ENCODE measurements at places on chromosomes 12 and 14.

DNA sequence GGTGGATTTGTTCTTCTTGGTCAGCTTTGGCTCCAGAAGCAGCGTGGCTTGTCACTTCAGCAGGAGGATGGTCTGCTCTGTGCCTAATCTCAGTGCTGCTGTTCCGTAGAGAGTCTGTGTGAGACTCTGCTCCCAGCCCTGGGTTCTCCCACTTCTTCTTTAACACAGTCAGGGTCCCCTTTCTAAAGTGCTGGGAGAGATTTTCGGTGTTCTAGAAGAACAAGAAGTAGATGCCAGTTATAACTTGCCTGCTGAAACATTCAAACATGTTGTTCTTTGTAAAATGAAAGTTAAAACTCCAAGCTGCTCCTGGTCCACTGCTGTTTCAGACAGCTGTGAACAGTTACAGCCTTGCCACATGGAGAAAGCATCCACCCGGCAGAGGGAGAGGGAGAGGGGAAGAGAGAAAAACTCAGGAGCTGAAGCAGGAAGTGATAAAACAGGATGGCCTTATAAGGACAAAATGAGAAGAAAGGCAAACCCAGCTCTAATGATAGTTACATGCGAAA, 55.2 kb upstream of the CERS5 start:
- DNase-seq, result peak; percentile 30

DNA sequence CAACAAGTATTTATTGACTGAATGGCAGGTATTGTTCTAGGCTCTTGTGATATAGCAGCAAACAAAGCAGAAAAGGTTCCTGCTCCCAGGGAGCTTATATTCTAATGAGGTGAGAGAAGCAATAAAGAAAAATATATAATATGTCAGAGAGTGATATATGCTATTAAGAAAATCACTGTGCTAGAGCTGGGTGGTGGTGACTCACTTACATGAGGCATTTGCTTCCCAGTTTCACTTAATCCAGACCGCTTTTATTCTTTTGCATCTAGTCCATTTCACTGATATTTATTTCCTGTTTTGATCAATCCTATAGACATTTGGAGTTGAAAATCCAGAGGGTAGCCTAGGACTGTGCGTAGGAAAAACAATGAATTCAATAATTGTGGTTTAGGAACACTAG, 17.5 kb downstream of the TRHDE start:
- DNase-seq, result no peak

DNA sequence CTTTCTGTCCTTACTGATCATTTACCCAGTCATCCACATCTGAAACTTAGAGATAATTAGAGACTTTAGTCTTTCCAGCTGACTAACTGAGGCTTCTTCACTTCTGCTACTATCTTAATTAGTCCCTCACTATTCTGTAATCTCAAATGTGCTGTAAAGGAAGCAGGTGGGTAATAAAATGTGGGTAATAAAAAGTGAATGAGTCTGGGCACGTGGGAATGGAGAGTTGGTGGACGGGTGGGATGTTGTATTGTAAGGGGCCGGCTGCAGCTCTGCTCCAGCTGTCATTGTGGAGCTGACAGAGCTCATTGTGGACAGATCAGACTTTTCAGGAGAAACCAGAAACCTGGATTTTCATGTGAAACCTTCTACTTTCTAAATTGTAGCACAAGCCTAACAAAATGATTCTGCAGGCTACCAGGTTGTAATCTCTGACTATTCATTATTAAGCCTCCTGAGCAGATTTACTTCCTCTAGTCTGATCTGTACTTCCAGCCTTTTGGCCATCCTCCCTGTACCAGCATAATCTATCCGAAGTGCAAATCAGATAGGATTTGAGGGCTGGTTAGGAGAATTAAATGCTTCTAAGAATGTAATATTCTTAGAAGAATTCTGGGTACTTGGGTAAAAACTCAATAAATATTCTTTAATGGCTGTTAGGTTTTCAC, 42.0 kb upstream of the BMAL2 start:
- no peak for DNase-seq

- DNase-seq, result no peak
Observed at GRCh38 chr14:61152851-61153364, 128.2 kb downstream of the TMEM30B start.

DNA sequence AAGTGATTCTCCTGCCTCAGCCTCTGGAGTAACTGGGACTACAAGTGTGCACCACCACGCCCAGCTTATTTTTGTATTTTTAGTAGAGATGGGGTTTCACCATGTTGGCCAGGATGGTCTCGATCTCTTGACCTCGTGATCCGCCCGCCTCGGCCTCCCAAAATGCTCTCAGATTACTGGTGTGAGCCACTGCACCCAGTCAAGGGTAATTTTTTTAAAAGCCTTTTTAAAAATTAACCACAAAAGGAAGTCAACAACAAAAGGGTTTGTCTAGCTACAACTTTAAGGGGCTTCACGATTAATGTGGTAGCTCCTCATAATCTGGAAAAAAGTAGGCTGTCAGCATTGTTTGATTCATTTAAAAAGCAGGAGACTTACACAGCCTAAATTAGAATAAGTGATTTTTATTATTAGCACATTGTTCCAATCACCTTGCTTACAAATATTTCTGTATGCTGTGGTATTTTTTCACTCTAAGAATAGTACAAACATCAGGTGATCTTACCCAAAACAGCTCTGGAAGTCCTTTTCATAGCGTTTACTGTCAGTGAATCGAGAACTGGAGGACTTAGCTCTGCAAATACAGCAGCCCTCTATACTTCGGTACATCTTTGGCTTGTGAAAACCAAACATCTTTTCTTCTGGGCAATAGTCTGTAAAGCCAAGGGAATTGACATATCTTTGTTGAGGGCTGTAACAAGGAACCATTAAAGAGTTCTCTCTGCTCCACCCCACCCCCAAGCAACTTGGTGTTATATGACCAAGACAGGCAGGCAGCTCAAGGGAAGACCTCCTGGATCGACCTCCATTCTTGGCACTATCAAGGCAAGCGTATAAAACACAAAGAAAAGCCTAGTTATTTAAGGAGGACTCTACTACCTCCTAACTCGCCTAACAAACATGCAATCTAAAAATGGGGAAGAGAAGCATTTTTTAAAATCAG, 28.1 kb downstream of the SINHCAF start:
- DNase-seq, result no peak

- no peak for DNase-seq
Observed at GRCh38 chr14:72164420-72165228, 232.4 kb downstream of the RGS6 start.

- DNase-seq, result peak; percentile 49
Observed at GRCh38 chr14:28785096-28785952, 18.7 kb downstream of the FOXG1 start.

DNA sequence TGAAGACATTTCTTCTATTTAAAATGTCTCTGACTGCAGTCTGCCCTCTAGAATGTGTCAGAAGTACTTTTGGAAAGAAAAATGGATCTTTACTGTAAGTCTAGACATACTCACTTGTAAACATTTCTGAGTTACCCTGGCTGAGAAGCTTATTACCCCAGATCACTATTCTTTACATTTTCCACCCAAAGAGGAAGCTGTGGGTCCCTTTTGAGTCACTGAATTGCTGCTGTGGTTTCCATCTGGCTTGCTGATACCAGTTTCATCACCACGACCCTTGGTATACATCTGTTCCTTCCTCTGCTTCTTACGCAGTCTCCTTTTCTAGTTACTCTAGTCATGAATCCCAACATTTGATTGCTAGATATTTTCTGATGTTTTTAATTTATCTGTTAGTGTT, 20.2 kb upstream of the CLEC4D start:
- no peak for DNase-seq

DNA sequence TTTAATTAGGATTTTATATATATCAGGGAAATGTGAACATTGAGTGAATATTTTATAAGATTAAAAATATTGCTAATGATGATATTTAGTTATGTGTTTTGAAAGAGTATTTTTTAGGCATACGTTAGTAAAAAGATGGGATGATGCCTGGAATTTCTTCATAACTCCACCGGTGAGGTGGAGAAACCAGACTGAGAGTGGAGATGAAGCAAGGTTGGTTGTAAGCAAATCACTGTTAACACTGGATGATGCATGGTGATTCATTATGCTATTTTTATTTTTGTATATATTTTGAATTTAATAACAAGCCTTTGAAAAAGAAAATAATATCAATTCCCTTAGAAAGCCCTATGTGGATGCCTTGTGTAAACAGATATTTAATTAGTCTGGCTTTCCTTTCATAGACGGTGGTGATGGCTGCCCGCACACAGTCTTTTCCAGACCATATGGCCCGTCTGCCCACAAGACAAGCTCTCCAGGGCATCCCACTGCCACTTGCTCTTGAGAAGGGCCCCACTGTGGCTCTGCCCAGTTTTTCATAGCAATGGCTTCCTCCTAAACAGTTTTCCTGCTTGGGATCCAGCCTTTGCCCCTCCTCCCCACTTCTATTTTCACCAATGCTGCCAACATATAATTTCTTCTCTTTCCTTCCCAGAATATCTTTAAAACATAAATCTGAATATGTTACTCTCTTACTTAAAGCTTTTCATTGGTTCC, 95.4 kb downstream of the HELB start:
- no peak for DNase-seq

DNA sequence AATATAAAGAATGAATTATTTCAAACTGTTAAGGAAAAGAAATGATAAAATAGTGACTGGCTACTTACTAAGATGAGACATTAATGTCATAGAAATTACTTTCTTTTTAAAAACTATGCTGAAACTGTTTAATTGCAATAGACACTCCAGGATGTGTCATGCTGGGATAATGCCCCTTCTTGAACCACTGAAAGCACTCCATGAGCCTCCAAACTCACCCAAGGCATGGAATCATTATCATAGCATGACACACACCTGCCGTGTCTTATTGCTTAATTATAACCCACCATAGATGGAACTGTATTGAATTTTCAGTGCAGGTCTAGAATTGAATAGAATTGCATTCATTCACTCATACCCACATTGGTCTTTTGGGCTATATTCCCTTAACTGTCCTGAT, 4.3 kb downstream of the MBIP start:
- DNase-seq, result no peak

DNA sequence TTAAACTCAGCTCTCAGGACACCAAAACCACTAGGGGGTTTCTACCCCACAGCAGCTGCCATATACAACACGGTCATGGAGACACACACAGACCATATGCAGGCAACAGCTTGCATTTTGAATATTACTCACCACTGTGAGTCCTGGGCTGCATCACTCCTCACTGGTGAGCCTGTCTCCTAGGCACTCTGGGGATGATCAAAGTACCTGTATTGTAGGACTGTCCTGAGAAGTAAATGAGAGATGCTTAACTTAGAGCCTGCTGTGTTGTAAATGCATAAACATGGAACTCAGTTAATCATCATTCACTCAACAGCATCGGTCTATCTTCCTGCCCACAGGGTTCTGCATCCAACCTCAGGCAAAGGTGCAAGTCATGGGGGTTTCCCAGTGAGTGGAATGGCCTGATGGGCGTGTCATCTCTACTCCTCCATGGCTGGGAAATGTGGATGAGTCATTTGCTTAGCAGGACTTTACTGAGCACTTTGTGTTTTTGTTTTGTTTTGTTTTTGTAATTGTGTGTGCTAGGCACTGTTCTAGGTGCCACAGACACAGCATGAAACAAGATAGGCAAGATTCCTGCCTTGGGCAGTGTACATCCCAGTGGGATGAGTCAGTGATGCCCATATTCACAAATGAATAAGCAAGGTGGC, 1141.2 kb upstream of the TMEM132C start:
- no peak for DNase-seq

GRCh38 chr12:83859021-83859420, 1053.6 kb downstream of the SLC6A15 start:
- no peak for DNase-seq

DNA sequence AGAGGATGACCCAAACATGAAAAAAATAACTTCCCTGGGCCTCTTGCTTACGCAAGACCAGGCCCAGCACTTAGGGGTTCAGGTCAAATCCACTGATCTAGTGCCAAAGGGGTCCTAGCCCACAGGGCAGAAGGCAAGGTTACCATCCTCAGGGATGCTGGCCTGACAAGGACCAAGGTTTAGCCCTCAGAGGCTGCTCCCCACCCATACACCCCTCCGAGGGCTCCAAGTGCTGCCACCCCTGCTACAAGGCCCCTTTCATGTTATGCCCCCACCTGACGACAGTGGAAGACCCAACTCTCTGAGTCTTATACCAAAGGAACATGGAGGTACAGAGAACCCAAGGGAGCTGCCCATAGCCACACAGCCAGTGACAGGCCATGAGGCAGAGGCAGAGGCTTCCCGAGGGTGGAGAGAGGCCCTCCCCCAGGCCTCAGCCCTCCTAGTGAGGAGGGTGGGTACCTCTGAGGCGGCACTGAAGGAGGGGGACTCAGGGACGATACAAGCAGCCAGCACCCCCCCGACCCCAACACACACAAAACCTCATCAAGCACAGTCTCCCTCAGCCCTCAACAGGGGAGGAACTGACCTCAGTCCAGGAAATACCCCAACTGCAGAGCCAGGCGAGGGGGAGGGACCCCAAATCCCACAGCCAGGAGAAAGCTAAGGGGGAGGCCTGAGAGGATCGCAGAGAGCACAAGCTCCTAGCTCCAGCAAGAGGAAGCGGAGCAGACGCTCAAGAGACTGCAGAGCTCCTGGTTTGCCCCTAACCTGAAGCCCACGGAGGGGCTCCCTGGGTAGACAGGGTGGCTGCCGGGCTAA, 37.0 kb downstream of the ANAPC7 start:
- DNase-seq, result no peak

- no peak for DNase-seq
Observed at GRCh38 chr14:105738638-105739037, 212.3 kb downstream of the TMEM121 start.

DNA sequence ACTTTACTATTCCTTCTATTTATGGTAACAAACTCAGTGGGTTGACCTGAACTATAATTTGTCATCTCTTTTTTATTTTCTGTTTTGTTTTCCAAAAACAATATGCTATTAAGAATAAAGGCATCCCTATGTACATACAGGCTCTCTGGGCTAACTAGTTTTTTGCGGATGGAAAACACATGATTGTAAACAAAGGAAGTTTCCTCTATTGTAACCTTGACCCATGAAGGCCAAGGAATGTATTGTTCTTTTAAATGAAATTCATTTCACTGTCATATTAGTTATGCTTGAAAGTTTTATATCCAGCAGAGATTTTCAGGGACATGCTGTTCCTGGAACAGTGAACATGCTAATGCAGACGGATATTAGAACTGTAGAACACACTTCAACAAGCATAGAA, 705.0 kb upstream of the SEL1L start:
- no peak for DNase-seq

GRCh38 chr12:46830731-46831334, 5.0 kb upstream of the SLC38A4 start:
- DNase-seq, result no peak

DNA sequence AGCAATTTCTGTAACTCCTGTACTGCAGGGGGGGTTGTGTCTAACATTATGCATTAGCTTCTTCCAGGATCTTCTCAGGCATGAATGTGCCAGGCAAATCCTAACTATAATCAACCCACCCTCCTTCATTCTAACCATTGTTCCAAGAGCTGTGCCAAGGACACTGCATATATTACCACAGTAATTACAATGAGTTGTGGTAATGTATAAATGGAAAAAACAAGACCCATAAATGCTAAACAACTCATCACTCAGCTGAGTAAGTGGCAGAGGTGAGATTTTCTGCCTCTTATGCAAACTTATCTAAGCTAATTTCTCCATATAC, 80.6 kb downstream of the PRKD1 start:
- DNase-seq, result no peak

- DNase-seq, result no peak
Observed at GRCh38 chr14:64844969-64845536, 34.7 kb downstream of the SPTB start.

Data from frontal cortex (tissue), 4 donors.